ENCODE measurements at places on chromosomes 11 and 22.

- no peak for DNase-seq
These were observed 2.7 kb upstream of the MYRF start for GRCh38 chr11:61749591-61750217.

GRCh38 chr22:46055911-46056545 lies 79.1 kb upstream of the WNT7B start:
- DNase-seq = no peak

DNA sequence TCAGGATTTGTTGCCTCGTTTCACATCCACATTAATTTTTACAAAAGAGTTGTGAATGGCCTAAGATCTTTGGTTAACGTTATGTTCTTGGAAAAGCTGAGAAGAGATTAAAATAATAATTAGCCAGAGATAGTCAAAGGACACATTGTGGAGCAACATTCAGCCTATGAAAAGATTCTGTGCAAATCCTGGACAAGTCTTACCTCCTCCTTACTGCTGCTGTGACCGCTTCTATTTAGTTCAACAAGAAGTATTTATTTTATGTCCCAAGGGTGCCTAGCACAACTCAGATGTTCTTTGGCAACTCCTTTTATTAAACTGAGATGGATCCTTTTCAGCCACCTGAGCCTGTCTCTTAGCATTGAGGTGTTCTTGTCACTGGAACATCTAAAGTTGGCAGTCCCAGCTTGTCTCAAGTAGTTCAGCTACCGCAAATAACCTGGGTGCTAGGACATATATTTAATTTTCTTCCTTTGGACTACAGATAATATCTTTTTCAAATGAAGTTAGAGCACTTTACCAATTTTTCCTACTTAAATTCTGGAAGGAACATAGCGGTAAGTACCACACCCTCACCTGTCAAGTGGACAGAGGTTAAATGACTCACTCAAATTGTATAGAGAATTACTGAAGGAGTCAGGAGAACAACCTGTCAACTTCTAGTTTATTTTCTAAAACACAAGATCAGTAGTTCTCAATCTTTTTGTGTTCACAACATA lies 80.5 kb upstream of the CHRM4 start:
- no peak for DNase-seq

DNA sequence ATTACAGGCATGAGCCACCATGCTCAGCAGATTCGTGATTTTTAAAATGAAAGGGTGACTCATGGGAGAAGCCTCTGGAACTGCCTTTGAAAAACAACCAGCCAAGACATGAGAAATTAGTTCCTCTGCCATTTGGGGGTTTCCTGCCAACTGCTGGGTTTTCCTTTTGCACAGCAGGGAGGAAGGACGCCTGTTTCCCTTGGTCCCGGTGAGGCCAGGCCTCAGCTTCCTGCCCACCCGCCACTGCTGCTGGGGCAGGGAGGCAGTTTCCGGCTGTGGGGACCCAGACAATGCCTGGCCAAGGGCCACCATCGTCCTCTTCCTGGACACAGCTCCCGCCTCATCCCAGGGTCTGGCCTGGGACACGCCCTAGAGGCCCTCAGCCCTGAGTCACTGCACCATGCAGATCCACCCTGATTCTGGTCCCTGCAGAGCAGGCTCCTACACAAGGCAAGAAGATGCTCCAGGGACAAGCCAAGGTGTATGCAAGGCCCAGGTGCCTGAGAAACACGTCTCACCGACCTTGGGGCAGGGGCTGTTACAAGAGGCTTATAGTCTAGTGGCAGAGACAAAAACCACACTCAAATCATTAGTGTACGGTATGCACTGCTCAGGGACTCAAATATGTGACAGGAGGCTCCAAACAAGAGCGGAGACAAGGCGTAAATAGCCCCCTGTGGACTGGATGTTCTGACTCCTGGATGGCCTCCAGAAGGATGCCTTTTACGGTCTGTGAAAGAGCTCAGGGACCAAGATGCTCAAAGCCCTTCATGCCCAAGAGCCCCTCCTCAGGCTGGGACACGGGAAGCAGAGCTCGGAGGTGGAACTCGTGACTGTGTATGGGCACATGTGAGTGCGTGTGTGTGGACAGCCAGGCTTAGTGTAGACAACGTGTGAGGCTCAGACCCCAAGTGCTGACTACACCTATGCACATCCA lies 10.0 kb downstream of the PPM1F start:
- no peak for DNase-seq

DNA sequence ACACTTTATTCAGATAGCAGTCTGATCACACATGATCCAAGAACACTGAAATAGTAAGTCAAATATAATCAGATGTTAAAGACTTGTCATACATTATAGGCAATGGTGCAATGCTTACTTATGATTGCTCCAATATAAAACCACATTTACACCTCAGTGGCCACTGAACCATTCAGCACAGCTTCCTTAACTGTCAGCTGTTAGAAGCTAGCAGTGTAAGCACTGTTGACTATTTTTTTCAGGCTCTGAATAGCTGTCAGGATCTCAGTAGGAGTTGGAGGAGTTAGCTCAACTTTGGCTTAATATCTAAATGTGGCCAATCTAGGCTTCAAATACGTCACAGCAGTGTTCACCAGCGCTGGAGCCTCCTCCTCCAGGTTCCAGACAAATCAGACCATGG lies 36.6 kb downstream of the METTL15 start:
- no peak for DNase-seq

DNA sequence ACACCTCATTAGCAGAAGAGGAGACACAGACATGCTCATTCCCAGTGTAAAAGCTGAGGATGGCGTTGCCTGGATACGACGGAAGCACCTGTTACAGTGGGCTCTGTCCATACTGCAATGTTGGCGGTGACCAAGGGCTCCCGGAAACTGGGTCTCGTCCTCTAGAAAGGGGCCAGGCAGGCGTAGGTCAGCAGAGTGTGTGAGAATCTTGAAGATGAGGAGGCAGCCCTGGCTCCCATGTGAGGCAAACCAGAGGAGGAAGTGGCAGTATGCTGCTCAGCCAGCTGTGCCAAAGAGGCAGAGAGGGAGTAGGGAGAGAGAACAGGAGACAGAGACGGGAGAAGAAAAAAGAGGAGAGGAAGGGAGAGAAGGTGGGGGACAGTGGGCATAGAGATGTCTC lies 10.3 kb downstream of the LTO1 start:
- DNase-seq = no peak

DNA sequence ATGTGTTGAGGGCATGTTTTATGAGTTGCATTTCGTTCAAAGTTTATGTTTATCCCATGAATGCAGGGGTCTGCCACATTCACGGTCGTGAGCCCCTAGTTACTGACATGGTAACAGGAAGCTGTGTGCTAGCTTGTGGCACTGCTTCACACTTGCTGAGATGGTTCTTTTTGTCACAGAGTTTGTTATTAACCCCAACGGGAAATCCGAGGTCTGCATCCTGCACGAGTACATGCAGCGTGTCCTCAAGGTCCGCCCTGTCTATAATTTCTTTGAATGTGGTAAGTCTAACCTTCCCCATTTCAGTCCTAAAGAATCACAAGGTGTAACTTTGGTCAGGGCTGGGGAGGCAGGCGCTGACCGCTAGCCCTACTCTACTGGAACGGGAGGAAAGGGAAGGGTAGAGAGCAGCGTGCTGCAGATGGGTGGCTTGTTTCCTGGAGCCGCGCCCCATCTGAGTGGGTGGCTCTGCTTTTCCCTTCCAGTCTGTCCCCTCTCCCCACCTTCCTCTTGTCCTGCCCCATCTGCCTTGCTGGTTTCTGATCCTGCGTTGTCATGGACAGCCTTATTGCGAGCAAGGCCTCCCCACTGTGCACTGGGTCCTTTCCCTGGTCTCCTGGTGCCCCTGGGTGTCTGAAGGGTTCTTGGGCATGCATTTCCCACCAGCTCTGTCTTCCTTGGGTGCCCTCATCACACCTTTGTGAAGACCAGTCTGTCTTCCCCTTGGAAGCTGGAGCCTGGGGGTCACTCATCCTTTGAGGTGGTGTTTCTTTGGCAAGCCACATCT lies 11.8 kb downstream of the DGCR8 start:
- no peak for DNase-seq

DNA sequence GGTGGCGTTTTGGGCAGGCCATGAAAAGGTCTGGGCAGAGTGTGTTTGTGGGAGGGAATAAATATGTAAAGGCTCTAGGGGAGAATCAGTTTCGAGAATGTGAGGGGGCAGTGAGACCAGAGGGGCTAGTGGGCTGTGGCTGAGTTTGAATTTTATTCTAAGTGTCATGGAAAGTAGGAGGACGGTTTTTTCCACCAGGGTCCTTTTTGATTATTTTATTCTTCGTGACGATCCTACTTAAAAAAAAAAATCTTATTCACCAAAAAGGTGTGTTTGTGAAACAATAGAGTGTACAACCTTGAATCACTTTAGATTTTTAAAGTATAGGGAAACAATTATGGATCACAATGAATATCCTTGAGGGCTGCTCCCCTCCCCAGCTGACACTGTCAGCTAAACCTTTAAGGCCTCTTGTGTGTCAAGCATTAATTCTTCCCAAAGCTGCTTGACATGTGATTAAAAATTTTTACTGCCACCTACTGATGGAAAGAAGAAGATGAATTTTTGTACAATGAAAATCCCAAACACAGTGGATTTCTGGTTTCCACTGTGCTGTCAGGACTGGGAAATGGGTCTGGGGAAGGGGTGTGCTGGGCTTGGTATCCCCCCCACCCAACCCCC lies 107.5 kb upstream of the OR4B1 start:
- no peak for DNase-seq

Data from stimulated activated CD4-positive, alpha-beta T cell treated with anti-CD3 and anti-CD28 coated beads, Interleukin-4, amount 100 ng/mL, for 4 hours (primary cell).